IMR-90 (cell line): ENCODE measurements at places on chromosomes 16 and 17.
A peak's percentile ranks its signal among the peaks of the same experiment; 100 is the strongest.

DNA sequence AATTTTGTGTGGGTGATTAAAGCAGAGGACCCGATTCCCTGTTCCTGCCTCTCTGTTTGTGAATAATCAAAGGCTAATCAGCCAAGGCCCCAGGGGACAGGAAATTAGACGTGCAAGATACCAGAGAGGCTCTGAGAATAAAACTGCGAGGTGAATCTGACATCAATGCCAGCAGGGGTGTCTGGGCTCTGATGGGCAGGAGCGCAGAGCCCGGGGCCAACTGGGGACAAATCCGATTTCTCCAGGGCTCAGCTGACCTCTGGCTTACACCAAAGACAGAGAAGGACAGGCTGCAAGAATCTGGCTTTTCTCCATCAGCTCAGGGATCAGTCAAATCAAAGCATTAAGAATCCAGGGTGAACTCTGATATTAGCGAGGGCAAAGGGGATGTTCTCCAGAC, 174.3 kb downstream of the XYLT1 start:
- no peak for DNase-seq

DNA sequence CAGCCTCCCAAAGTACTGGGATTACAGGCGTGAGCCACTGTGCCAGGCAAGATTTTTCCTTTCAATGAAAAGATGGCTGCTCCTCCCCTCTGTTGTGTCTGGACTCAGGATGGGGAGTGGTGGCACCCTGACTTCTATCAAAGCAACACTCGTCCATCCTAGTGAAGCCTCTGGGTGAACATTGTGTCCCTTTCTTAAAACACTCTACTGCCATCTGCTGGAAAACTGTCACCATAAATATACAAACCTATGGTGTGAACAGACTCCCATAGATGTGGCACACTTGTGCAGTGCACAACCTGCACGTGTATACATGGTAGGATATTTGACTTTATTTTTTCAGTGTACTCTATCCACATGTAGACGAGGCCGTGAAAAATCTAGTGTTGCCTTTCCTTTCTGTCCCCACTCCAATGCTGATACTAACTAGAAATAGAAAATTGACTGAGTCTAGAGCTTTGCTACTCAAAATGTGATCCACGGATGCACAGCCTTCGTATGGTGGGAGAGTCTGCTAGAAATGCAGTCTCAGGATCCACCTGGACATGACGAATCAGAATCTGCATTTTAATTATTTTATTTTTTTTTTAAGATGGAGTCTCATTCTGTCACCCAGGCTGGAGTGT, 55.9 kb upstream of the PLCG2 start:
- DNase-seq = peak; percentile 80

- no peak for DNase-seq
Measured at GRCh38 chr16:76885776-76886537, 305.0 kb upstream of the MON1B start.

DNA sequence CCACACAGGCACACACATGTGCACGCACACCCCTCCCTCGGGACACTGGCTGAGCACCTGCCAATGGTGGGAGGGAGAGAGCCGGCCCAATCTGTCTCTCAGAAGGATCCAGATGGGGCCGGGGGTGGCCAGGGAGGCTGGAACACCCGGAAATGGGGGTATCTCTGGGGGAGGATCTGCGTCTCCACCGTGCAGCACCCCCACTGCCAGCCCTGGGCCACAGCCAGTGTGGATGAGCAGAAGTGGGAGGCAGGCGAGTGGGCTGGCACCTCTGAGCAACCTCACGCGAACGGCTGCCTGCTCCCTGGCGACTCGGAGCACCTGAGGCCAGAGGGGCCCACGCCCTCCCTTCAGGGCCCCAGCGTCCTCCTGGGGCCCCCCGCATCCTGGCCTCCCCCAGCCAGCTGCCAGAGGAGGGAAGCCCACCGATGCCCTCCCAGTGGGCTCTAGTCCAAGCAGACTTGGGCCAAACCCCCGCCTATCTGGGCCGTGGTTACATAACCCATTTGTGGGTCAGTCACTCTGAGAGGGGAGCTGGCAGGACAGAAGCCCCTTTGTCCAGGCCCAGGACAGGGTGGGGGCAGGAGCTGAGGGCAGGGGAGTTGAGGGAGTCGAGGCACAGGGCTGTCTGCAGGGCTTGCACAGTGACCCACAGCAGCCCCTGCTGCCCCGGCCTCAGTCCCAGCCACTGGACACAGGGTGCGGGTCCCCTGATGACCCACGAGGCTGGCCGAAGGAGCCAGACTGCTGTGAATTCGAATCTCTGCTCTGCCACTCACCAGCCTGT, 5.6 kb downstream of the CASKIN1 start:
- no peak for DNase-seq
